ENCODE measurements at places on chromosomes 6 and 20.

GRCh38 chr20:62225026-62225425, 4.9 kb upstream of the HRH3 start:
- no peak for DNase-seq

GRCh38 chr20:3794701-3795420, 1.2 kb upstream of the CDC25B start:
- DNase-seq, result no peak

DNA sequence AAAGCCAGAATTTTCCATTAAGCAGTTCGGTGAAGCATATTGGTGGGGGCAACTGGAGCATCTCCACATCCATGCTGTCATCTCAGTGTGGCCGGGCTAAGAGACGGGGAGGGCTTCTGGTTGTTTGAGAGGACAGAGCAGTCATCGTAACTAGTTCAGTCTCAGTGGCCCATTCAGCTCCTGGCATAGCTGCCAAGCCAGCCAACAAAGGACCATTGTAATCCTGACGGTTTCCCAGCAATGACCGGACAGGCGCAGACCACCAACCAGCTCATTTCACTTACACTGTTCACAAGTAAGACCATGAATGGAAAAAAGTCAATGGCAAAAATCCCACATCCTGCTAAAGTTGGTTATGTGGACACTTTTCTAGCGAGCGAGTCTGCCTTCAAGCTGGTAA, 14.9 kb upstream of the HDDC2 start:
- no peak for DNase-seq

DNA sequence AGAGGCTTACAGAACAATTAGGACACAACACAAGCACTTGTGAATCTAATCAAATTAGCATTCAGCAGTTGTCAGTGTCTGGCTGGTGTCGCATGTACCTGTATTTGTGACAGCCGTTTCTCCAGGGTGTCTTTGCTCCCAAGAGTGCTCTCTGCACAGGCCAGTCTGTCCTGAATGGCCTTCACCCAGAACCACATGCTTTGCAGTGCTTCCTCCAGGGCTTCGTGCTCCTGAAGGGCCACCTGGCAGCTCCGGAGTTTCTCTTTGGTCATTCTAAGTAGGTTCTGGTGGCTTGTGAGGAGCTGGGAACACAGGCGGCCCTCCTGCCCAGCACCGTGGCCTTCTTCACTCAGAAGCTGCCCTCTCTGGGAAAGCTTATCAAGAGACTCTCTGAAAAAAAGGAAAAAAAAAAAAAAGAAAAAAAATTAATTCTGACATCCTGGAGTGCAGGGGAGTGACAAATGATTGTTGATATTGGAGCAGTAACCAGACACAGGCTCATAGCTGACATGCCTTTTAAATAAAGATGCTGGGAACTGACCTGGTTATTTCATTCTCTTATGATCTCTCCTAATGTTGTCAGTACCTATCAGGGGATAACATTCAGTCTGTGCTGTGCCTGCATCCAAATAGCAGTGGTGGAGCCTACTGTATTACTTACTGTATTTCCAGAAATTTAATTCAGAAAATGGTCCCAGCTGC, 245.8 kb downstream of the SYNE1 start:
- DNase-seq, result no peak

GRCh38 chr6:149854532-149854931, 9.6 kb downstream of the LRP11 start:
- DNase-seq, result no peak

- no peak for DNase-seq
Observed at GRCh38 chr20:38136421-38137245, 28.4 kb downstream of the TGM2 start.

DNA sequence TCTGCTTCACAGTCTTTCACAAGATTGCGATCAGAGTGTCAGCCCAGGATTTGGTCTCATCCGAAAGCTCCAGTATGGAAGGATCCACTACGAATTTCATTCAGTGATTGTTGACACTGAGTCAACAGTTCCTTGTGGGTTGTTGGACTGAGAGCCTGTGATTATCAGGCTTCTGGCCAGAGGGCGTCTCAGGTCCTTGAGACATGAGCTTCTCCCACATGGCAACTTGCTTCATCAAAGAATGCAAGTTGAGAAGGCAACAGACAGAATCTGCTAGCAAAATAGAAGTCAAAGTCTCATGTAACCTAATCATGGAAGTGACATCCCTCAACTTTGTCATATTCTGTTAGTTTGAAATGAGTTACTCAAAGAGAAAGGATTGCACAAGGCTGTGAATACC, 40.5 kb upstream of the PKHD1 start:
- no peak for DNase-seq

GRCh38 chr6:103983860-103984259, 875.9 kb downstream of the HACE1 start:
- DNase-seq, result no peak
